Trophoblast cell (in vitro differentiated cells and primary cell): ENCODE measurements at places on chromosomes 7 and 10.

GRCh38 chr10:86317949-86318725 lies 48.5 kb downstream of the GRID1 start:
- no peak for DNase-seq

- DNase-seq: peak; percentile 12
Observed at GRCh38 chr10:60441515-60441914, 51.8 kb upstream of the ANK3 start.

DNA sequence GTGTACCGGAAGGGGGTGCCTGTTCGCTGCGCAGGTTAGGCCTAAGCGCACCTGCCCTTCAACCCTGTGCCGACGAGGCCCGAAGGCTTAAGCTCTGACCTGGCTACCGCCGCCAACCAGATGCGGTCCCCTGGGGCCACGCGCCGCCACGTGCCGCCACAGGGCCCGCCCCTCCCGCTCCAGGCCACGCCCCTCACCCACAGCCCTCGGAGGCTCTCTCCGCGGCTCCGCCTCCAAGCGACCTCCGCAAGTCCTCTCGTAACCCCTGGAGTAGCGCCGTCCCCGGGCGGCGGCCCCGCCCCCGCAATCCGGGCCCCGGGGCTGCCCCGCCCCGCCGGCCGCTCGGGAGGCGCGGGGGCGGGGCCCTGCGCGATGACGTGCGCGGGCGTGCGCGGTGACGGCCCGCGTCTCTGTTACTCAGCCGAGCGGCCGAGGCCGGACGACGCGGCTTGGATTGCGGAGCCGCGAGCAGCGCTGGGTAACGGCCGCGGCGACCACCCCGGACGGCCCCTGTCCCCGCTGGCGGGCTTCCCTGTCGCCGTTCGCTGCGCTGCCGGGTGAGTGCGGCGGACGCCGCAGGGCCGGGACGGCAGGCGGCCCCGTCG lies at the start of gene MAPK8:
Gene MAPK8, plus strand, starts transcription at position 413 of the 605 bp plus-strand sequence. CDS start 94,984 bp downstream, outside the sequence.
- DNase-seq: peak; percentile 97

DNA sequence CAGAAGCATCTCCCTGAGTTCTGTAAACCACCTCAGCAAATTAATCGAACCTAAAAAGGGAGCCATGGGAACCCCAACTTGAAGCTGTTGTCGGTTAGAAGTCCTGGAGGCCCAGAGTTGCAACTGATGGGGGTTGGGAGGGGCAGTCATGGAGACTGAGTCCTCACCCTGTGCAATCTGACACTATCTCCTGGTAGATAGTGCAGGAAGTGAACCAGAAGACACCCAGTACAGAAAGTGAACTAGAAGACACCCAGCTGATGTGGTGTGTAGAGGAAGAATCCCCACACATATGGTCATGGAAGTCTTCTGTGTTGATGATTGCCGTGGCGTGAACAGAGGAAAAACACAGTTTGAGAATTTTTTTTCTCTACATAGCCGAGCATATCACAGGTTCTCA lies 58.8 kb upstream of the SRRM3 start:
- DNase-seq: no peak

- no peak for DNase-seq
Observed at GRCh38 chr7:22895140-22895827, 72.6 kb upstream of the TOMM7 start.

- no peak for DNase-seq
Observed at GRCh38 chr7:128265906-128266300, 24.8 kb downstream of the LEP start.

GRCh38 chr7:100576384-100576993 lies 2.8 kb upstream of the SAP25 start:
- DNase-seq: no peak

DNA sequence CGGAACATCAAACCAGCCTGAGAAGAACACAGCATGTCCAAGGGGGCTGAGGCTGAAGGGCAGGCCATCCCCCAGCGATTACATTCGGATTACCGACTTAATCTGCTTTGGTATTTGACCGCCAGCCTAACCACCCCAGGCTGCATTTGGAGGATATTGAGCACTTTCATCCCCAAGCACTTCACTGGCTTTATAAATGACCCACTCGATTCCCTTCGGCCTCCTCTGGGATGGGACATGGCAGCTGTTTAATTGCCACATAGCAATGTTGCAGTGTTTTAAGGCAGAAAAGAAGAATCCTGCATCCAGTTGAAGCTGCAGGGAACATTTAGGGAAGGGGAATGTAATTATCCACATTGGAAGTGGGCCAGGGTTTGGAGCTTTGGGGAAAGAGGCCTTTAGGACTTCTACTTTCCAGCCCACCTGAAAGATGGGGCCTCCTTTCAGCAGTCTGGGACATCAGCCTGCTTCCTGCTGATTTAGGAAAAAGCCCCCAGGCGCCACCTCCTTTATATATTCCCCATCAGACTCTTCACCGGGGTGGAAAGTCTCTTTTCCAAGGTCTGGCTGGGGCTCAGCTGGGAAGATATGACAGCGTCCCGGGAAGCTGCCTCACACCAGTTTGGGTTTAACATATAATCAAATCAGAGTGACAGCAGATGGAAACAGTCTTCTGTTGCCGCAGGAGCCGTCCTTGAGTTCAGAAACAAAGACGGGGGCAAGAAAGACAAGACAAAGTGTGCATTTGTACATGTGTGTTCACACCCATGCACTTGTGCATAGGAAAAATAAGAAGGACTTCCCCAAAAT lies 9.2 kb downstream of the DPCD start:
- DNase-seq: no peak

DNA sequence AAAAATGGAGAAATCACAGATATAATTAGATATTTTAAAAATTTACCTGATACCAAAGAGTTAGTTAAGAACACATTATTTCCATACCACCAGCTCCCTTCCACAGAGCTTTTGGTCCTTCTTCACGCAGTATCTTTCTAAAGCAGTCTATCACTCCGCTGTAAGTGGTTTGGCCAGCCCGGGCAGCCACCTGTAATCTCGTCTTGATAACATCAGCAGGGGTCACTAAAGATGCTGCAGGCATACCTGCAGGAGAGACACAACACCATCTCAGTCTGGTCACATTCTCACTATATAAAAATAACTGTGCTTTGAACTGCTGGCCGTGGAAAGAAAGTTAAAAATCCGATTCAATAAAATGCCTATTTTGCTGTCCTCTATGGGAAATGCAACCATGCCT lies 200.1 kb downstream of the SLC25A13 start:
- DNase-seq: no peak
